ENCODE measurements at places on chromosomes 2 and 18. TPM values are rescaled to one million over a fixed set of nuclear protein-coding genes. Genes with fewer than 3 reads are reported as not detected.

DNA sequence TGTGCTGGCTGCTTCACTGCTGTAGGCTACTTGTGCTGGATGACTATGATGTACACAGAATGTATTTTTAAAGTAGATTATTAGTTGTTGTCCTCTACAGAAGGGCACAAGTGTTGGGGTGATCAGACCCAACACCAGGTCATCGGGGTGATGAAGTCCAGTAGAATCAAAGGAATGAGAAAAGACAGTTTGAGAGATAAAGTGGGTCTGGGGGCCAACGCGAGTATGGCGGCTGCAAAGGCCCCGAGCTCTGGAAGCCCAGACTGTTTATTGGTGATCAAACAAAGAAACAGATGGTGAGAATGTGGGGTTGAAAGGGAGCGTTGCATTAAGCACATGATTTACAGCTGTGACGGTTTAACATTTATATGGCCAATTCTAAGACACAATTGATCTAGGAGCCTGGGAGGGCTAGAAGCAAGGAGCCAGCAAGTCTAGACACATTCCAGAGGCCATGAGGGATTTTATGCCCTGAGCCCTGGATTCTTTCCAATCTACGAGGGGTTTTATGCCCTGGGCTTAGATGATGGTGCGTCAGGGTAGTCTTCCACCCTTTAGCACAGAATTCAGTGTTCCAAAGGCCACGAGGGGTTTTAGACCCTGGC is 153.5 kb downstream of the AGPS start:
- DNase-seq: no peak

The UGT1A5 gene
- 0.34 TPM for total RNA-seq

GRCh38 chr2:105788670-105789290 is 44.1 kb downstream of the NCK2 start:
- DNase-seq: no peak

The SDC1 gene
- total RNA-seq: 75.2 TPM

The NCOA1 gene
- 6.5 TPM for total RNA-seq

GRCh38 chr18:59950215-59950944 is 50.6 kb downstream of the PMAIP1 start:
- DNase-seq: no peak

DNA sequence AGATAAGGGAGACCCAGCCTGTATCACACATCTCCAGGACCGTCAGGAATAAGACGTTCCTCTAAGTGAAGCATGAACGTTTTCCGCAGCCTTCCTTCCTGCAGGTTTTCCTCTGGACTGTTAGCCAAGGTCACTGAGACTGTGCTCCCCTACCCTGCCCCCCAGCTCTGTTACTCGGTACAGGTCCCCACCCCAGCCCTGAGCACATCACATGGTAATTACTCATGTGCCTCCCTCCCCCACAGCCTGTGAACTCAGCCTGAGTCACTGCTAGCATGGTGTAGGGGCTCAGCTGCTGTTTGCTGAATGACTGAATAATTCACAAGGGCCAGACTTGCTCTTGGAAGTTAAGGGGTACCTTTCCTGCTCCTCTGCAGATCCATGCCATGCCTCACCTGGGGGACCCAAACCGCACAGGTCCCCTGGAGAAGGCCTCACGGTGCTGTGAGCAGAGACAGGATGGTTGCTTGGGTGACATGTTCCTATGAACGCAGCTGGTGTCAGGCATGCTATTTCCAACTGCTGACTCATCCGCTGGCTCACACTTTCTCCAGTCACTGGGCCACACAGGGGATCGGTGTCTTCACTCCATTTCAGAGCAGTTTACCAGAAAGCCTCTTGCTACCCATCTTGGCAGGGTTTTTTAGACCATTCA is 88.2 kb downstream of the PLB1 start:
- DNase-seq: peak; percentile 98

The SERPINB5 gene
- not detected for total RNA-seq

The GPR75 gene
- total RNA-seq: 2.8 TPM

DNA sequence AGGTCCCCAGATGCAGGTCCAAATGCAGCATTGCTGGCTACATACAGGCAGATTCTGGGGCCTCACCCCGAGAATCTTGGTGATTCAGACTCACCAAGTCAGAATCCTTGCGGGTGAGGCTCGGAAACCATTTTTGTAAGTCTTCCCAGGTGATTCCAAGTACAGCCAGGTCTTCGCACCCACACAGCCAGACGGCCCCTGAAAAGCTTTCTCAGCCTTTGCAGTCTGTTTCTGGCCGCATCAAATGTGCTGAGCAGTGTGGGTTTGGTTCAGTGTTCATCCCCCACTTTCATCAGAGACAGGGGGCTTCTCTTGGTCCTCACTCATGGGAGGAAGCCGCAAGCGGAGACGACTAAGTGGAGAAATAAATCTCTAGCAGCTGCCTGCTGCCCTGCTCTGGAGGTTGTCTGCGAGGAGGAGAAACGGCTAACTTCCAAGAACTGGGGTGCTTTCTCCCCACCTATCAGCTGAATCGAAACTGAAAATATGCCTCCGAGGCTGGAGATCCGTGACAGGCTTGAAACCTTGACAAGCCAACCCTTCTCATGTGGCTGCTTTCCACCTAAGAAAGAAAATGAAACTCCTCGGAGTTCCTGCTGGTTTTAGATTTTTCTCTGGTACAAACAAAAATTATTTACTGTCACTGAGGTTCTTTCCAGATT is 8.9 kb upstream of the TMEM185B start:
- DNase-seq: peak; percentile 54

The ASAP2 gene
- total RNA-seq: 20.3 TPM

DNA sequence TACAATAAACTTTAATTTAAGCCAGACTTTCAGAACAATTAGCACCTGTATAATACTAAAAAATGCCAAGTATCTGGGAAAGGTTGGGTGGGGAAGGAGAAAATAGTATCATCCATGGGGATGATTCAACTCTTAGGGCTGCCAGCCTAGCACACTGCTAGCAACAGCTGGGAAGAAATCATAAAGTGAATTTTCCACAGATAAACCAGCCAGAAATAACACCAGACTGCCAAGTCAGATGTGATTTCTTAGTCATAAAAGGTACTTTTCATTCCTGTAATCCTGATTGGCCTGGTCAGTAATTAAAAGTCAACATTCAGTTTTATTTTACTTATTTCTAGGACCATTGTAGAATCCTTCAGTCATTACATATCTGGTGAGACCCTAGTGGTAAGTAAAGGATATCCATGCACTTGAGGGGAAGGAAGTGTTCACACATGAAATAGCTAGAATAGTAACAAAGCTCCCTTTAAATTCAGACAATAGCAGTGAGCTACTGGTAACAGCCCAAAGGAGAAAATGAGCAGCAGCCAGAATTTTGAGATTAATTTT is 59.4 kb downstream of the LIMS1 start:
- DNase-seq: peak; percentile 84

The AFF3 gene
- total RNA-seq: 5.7 TPM

- DNase-seq: no peak
These were observed 30.4 kb downstream of the CERS6 start for GRCh38 chr2:168486477-168486876.

The SERPINB12 gene
- not detected for total RNA-seq

DNA sequence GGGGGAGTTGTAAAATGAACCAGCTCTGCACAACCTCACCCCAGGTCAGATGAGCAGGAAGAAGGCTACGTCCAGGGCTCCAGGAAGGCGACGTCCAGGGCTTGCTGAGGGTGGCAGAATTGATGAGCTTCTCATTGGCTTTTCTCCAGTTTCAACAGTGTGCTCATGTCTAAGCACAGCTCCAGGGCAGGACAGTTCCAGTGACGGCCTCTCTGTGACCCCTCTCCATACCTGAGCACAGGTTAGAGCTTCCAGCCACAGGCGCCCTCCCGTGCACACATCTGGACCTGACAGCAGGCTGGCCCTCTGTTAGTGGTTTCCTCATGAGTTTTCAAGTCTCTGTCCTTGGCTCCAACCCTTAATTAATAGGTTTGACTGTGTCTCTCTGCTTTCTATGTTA is 327.6 kb downstream of the ZNF516 start:
- no peak for DNase-seq

DNA sequence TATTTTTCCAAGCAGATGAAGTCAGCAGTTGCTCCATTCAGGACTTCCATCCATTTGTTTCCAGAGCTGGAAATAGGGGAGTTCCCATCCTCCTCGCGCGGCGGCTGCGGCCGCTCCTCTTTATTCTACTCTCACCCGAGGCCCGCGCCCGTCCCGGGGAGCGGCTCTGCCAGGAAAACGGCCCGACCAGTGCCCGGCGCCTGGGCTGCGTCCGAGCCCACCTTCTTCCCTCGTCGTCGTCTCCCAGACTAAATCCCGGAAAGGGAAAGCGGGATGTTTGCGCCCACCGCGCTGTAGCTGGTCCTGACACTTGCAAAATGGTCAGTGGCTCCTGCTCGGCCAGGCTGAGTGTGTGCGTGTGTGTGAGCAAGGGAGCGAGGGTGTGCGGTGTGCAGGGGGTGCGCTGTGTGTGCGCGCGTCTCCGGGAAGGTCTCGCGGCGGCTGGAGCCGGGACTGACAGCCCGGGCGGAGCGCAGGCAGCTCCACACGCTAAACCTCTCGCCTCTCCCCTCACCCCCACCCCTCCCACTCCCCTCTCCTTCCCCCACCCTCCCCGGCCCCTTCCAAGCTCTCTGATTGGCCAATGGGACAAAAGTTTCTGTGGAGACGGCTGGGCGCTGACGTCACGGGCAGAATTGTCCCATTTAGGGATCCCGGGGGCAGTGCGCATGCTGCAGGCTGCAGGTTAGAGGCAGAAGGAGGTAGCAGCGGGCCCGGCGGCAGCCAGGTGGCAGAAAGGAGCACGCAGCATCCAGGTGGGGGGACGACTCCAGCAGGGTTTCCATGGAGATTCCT is at the start of gene NOL4:
Gene NOL4 (minus strand): TSS at position 491 of the 795 bp plus-strand sequence. CDS start 1,660 bp downstream, outside the sequence.
- DNase-seq: peak; percentile 86

DNA sequence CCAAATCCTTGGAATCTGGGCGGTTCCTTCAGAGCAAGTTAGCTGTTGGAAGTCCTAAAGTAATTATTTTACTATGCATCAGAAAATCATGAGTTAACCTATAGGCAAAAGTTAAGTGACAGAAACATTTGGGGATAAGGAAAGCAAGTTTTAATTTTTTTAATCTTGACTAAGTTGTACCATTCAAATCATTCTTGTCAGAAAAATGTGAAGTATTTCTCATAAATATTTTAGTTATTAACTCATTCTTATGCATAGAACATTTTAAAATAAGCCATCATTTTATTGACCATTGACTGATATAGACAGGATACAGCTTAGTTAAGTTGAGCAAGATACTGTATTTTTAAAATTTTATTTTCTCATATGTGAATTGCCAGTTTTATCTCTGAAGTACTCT is 98.2 kb upstream of the FOSL2 start:
- DNase-seq: no peak

- DNase-seq: no peak
These were observed 61.2 kb upstream of the RAB27B start for GRCh38 chr18:54767098-54767497.

GRCh38 chr2:43542285-43542933 is 53.4 kb downstream of the THADA start:
- no peak for DNase-seq

The ITM2C gene
- total RNA-seq: 41.8 TPM

GRCh38 chr18:48274301-48274700 is 134.9 kb downstream of the ZBTB7C start:
- DNase-seq: no peak

- peak; percentile 4 for DNase-seq
These were observed 268.1 kb upstream of the ATP5MC3 start for GRCh38 chr2:175449616-175450015.

GRCh38 chr18:10420561-10421352 is 33.7 kb upstream of the APCDD1 start:
- peak; percentile 7 for DNase-seq

GRCh38 chr2:160141912-160142311 is 58.2 kb downstream of the ITGB6 start:
- no peak for DNase-seq

DNA sequence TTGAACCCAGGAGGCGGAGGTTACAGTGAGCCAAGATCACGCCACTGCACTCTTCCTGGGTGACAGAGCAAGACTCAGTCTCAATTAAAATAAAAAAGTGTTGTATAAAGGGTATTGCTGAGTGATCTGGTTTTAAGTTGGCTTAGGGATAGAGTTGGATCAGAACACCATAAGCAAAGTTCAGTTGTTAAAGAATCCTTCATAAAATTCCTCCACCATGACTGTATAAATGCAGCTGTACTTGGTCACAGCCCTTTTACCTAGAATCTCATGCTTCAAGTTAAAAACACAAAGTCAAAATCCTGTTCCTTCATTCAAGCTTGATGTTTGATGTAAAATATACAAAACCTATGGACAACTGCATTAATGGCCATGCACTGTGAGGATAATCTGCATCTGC is 33.4 kb upstream of the PNO1 start:
- DNase-seq: no peak

GRCh38 chr2:196131384-196131937 is 39.9 kb downstream of the STK17B start:
- peak; percentile 69 for DNase-seq

- no peak for DNase-seq
These were observed 37.2 kb downstream of the ZBTB7C start for GRCh38 chr18:48371854-48372602.

The AQP12A gene
- total RNA-seq: not detected

The RFTN2 gene
- not detected for total RNA-seq

The B3GNT7 gene
- 0.63 TPM for total RNA-seq

DNA sequence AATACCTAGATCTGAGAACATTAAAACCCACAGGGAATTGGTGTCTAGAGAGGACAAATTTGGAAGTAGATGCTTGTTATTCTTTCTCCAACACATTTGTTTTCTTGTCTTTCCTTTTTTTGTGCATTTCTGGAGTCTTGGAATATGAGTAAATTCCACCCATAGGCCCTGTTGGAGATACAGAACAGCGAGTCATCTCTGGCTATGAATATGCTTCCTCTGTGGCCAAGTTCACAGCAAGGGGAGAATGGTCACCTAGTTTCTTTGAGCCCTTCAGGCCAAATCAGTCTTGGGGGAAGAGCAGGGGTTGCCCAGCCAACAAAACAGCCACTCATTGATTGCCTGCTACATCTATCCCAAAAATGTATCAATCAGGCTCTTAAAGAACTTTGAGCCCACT is 31.3 kb downstream of the SP140L start:
- DNase-seq: peak; percentile 11

The CTAGE1 gene
- not detected for total RNA-seq

- DNase-seq: no peak
These were observed 19.4 kb upstream of the RNF149 start for GRCh38 chr2:101327863-101328394.

Measured in Daoy (cell line).